ENCODE measurements at places on chromosomes 2 and 18. TPM values are rescaled to one million over a fixed set of nuclear protein-coding genes. Genes with fewer than 3 reads are reported as not detected.

GRCh38 chr2:8640498-8640897 lies 41.4 kb upstream of the ID2 start:
- no peak for DNase-seq

DNA sequence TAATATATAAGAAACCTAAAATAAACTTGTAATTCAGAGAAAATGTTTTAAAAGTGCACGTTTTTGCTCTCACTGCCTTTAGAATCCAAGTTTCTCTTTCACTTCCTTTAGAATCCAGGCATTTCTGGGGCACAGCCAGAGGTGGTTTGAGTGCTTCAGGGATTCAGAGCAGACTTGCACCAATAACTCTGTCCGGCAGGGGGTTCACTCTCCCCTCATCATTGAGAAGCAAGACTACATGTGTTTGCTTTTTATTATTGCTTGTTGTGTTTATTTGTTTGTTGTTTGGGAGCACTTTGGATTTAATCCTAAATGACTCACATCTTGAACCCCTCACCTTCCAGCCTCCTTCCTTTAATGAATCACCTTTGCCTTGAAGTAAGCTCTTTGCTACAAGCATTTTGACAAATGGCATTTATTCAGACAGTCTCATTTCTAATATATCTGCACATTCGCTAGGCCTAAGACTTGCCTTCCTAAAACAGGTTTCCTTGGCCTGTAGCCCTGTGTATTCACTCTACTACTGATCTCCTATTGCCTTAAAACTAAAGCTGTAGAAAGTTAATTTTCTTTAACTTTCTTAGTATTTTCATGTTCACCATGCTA lies 233.5 kb upstream of the ATP5MC3 start:
- DNase-seq, result peak; percentile 54

DNA sequence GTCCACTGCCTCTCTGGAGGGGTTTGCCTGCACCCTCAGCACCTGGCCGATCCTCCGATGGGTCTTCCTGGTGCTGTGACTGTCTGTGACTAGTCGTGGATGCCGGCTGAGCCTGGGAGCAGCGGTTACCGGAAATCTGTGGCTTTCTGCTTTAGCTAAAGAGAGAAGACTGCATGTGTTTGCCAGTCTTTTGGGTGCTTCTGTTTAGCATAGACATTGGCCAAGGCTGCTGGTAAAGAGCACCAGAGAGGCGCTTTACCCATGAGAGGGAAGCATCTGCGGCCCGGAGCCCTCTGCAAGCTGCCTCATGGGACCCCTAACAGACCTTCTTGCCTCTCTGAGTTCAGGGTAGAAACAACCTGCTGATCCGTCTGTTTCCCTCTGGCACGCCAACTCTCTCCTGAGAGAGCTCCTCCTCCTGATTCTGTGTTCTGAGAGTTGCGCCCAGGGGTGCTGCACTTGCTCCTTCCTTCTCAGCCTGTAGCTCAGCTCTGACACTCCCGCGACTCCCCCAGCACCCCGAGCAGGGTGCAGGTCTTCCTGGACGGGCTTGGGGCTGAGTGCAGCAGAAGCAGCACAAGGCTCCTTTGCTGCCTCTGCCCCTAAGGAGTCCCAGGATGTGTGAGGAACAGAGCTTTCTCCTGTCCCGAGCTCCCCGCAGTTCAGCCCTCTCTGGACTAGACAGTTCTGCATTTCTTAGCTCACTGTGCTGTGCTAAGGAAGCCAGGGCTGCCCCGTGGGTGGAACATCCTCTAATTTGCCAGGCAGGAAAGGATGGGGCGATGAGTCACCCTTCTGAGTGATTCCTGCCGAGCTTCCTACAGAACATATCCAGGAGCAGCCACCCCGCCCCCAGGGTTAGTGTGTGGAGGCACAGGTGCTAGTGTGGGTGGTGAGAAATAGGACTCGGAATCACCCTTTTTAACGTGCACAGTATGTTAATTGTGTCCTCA lies 203.2 kb downstream of the SH3RF3 start:
- peak; percentile 96 for DNase-seq

GRCh38 chr18:3104190-3105054 lies 91.5 kb upstream of the LPIN2 start:
- DNase-seq, result peak; percentile 61

DNA sequence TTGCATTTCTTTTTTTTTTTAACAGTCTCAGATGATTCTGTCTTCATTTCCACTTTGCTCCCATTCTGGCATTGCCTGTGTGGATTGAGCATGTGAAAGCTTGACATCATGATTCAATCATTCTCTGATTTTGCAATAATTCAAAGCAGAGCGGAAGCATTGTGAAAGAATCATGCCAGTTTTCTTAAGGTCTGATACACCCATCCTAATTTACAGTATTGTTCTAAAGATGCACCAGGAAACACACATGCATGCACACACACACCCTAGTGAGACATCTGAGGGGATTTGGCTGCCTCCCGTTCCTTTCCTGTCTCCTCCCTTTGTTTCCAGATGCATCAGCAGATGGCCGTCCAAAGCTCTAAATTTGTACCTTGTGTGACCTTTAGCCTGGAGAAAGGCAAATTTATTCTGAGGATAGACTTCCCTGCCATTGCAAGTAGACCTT lies 97.3 kb downstream of the FMNL2 start:
- peak; percentile 41 for DNase-seq

GRCh38 chr2:168633200-168633599 lies 169.2 kb upstream of the NOSTRIN start:
- DNase-seq, result peak; percentile 20

DNA sequence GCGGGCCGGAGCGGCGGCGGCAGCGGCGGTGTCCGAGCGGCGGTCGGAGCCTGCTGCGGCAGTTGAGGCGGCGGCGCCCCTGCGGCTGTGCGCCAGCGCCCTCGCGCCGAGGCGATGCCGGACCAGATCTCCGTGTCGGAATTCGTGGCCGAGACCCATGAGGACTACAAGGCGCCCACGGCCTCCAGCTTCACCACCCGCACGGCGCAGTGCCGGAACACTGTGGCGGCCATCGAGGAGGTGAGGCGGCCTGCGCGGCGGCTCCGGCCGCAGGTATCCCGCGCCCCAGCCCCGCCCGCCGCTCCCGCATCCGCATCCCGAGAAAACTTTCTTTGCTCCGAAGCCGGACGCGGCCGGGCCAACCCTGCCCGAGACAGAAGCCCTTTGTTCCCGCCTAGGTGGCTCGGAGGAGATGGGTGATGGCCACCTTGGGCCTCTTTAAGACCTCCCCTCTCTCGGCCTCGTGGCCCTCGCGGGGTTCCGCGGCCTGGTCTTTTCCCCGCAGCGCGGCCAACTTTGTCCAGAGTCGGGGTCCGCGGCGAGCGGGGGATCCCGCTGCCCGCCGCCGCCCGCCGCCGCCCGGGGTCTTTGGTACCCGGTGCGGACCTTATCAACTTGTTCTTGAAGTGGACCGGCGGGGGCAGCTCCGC lies 504 bp downstream of the ASAP2 start:
- no peak for DNase-seq

DNA sequence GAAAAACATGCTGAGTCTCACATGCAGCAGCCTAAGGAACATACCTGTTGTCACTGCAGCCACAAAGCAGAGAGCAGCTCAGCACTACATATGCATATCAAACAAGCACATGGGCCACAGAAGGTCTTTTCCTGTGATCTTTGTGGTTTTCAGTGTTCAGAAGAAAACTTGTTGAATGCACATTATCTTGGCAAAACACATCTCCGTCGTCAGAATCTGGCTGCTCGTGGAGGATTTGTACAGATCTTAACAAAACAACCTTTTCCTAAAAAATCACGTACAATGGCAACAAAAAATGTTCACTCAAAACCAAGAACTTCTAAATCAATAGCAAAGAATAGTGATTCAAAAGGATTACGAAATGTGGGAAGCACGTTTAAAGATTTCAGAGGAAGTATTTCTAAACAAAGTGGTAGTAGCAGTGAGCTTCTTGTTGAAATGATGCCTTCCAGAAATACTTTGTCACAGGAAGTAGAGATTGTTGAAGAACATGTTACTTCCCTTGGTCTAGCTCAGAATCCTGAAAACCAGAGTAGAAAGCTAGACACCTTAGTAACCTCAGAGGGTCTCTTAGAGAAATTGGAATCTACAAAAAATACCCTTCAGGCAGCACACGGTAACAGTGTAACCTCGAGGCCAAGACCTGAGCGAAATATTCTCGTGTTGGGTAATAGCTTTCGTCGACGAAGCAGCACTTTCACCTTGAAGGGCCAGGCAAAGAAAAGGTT lies 34.1 kb downstream of the ZNF407 start:
- DNase-seq, result peak; percentile 92

DNA sequence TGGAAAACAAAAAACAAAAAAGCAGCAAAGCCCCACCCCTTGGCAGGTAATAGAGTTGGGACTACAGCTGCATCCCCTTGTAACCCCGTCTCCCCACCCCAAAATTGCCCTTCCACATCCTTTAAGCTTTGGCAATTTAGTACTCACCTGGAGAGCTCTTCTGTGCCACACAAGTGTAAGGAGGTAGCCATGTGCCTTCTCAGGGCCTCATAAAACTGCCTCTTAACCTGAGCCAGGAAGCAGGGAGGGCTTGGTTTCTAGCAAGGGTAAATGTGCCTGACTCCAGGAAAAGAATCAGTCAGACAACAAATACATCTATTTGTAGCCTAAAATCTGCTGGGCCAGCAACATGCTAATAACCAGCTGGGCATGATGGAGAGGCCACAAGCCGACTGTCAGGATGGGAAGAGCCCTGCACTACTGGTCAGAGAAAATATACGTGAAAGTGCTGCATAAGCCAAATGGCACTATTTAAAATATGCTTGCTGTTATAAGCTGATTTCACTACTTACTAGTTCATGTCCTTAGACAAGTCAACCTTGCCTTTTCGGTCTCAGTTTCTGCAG lies 46.3 kb downstream of the NOP58 start:
- no peak for DNase-seq

GRCh38 chr18:68484241-68484640 lies 230.7 kb downstream of the TMX3 start:
- DNase-seq, result peak; percentile 55

GRCh38 chr18:79515331-79515730 lies 119.6 kb downstream of the NFATC1 start:
- no peak for DNase-seq

GRCh38 chr2:234001380-234002160 lies 48.9 kb upstream of the SPP2 start:
- no peak for DNase-seq

DNA sequence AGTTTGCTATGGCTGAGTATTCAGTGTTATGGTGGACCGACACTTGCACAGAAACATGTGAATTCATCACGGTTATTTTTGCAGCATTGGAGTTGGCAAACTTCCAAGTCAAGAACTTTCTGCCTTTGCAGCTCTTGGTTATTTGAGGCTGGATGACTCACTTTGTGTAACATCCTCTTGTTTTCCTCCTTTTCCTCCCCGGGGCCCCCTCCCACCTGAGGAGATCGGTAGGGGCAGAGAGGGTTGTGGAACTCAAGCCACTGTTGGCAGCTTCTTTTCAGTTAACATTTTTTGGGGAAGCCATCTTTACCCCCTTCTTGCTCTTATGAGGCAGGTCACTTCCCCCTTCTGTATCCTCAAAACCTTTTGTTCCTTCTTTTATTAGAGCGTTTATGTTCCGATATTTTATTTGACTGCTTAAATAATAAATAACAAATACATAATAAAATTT lies 48.6 kb downstream of the DDX1 start:
- DNase-seq, result peak; percentile 86

DNA sequence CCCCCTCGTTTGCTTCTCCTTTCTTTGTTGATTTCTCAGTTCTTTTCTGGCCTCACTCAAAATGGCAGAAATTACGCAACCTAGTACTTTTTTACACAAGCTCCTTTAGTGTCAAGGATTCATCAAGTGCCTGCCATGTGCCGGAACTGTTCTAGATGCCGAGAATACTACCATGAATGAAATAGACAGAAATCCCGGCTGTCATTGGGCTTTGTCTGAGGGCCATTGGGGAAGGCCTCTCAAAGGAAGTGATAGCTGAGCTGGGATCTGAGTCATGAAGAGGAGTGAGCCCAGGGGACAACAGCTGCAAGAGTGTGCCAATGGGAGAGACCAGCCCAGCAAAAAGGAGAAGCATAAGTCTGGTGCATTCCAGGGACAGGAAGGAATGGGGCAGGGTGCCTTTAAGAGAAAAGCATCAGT lies 34.3 kb upstream of the PPP1CB start:
- DNase-seq, result peak; percentile 85

GRCh38 chr2:173589604-173590275 lies 235.1 kb downstream of the CDCA7 start:
- peak; percentile 39 for DNase-seq

DNA sequence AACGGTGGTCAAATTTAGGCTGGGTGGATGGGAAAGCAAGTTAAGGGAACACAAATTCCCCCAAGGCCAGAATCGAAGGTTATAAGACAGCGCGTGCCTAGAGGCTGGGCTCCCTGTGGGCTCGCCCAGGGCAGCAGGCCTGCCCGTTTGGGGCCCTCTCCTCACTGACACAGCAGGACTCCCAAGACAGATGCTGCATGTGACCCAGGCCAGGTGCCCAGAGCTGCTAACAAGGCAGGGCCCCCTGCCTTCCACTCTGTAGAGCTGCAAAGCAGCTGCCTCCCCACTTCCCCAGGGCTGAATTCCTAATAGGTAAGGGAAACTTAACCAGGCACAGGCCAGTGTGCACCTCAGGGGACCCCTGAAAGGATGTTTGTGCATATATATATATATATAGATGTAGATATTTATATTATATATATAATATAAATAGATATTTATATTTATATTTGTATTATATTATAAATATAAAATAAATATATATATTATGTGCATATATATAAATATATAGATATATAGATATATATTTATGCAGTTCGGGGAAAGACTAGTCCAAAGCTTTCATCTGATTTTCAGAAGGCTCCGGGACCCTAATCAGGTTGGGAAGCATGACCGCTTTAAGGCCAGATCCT lies 43.7 kb downstream of the TMEM37 start:
- DNase-seq, result no peak

- DNase-seq, result peak; percentile 61
Measured at GRCh38 chr2:239264838-239265651, 135.8 kb downstream of the HDAC4 start.

DNA sequence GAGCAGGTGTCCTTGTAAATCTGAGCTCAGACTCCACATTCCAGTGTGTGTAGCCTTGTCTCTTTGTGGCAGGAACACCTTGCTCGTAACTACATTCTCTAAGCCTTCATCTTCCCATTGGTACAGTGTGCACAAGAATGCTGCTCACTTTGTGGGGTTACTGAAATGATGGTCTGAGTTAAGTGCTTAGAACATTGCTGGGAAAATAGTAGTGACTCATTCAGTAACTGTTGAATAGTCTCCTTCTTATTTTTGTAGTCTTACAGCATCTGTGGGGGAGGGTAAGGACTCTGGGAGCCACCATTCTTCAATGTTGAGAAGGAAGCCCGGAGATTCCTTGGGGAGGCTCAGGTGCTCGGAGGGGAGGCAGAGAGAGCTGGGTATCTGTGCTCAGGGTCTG lies 236.0 kb upstream of the HDAC4 start:
- DNase-seq, result no peak

Gene ZC3H8
- total RNA-seq, result 0.18 TPM

Gene CDH19
- total RNA-seq, result not detected

Gene SLC23A3
- 0.18 TPM for total RNA-seq

Gene MEP1B
- total RNA-seq, result not detected

Gene RGPD3
- total RNA-seq, result 0.18 TPM

Gene APLF
- 3.3 TPM for total RNA-seq

Gene REG1B
- total RNA-seq, result not detected

Gene KLHL41
- total RNA-seq, result 0.28 TPM

Gene RAX
- not detected for total RNA-seq
